ENCODE measurements at places on chromosomes 1 and 21.
A peak's percentile ranks its signal among the peaks of the same experiment; 100 is the strongest.

DNA sequence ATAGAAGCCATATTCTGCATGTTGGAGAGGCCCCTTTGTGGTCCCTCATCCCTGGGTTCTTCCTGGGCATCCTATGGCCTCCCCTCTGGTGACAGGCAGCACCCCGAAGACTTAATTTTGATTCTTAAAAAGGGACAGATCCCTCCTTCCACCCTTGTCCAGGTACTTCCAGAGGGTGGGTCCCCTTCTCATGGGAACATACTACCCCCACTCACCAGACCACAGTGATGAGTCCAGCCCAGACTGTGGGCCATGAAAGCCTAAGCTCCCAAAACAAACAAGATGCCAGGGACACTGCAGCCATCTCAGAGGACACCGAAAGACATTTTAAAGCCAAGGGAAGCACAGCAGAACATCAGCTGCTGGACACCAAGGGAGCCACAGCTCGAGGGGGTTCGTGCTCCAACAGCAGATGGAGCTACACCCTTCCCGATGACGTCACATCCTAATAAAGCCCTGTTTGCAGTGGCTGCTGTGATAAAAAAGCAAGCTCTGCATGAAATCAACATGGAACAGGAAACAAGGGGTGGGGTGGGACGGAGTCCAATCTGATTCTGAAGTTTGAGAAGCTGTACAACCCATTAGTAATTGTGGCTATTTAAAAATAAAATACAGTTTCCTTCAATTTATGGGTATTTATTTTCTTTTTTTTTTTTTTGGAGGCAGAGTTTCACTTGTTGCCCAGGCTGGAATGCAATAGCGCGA is 32.4 kb downstream of the GNB1 start:
- peak; percentile 18 for DNase-seq

DNA sequence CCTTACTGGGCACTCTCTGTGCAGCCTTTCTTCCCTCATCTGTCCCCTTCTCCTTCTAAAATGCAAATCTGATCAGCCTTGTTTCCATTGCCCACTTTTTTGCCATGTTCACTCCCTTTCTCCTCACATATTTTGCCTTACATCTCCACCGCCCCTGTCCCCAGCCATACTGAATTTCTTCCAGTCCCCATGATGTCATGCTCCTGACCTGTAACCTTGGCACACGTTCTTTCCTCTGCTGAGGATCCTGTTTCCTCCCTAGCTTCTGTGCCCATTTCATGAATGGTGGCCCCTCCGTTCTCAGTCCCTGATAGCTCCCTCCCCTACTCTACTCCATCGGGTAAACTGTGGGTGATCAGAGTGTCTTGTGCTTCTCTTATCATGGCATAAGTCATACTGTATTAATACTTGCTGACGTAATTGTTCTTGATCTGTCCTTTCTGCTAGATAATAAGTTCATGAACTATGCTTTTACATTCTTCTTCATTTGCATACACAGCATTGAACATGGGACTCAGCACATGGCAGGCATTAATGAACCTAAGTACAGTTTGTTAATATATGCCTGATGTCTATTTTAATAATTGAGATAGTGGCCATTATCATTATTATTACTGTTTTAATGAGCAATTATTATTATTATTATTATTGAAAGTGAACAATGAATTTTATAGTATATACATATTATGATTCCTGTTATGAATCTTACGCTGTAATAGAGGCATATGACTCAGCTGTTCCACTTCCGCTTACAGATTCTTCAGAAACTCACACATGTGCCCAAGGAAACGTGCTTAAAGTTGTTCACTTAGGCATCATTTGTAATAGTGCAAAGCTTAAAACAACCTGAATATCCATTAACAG is 28.5 kb downstream of the MAP3K21 start:
- peak; percentile 73 for DNase-seq

- DNase-seq, result no peak
Observed at GRCh38 chr1:184465489-184466146, 78.8 kb downstream of the C1orf21 start.

- DNase-seq, result peak; percentile 47
Observed at GRCh38 chr1:43978551-43979260, at the start of gene B4GALT2. Gene B4GALT2, plus strand, starts transcription at chr1:43979210. Its CDS starts 1,951 bp downstream, at chr1:43981161.

- no peak for DNase-seq
Observed at GRCh38 chr1:156204686-156205085, 8.1 kb upstream of the PMF1 start.

GRCh38 chr1:66940981-66941380 is 16.2 kb downstream of the MIER1 start:
- DNase-seq, result no peak

DNA sequence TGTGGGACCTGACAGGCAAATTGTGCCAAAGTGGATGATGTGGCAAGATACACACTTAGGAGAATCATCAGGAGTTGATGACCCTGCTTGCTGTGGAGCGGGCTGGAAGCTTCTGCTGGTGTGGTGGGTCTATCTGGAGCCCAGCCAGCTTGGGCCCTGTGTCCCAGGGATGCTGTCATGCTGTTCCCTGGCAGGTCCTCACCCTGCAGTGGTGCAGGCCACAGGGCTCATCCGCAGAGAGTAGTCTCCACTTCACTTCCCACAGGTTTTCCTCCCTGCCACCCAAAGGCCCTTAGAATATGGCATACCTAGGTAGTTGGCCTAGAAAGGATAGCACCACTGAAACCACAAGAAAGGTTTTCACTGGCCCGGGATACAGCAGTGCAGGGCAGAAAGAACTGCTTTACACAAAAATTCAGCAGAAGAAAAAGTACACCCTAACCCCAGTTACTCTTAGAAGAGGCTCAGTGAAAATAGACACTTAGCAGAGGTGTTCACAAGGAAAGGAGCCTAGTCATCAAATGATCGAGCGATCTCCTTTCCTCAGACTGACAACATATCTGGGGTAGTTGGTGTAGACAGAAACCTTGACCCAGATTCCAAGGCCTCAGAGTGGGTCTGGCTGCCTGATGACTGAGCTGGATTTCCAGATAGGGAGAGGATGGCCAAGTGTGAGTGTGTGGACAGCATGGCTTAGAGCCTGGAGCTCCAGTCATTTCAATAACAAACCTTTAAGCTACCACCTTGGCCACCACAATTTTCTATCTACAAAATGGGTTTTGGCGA is 1.3 kb upstream of the C1orf226 start:
- no peak for DNase-seq

GRCh38 chr1:6496365-6496721 is 4.9 kb upstream of the PLEKHG5 start:
- DNase-seq, result no peak

DNA sequence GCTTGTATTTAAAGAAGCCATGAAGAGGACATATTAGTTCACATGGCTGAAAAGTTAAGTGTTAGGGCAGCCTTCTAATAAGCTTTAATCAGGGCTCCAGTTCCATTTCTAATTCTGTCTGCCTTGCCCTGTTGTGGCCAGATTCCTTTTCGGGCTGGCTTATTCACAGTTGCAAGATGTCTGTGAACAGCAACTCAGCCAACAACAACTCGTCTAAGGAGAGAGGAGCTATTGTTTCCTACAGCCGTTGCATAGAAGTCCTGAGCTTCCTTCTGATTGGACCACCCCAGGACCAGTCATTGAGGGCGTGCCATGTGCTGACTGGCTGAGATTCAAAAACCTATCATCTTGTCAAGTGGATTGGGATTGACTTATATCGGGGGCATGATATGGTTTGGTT is 18.6 kb upstream of the COQ8A start:
- DNase-seq, result no peak

GRCh38 chr1:154998201-154998780 is 4.3 kb upstream of the ZBTB7B start:
- DNase-seq, result no peak

- peak; percentile 57 for DNase-seq
Observed at GRCh38 chr1:31739346-31739745, 24.8 kb downstream of the ADGRB2 start.

GRCh38 chr21:41242238-41242829 is 74.3 kb upstream of the FAM3B start:
- no peak for DNase-seq

DNA sequence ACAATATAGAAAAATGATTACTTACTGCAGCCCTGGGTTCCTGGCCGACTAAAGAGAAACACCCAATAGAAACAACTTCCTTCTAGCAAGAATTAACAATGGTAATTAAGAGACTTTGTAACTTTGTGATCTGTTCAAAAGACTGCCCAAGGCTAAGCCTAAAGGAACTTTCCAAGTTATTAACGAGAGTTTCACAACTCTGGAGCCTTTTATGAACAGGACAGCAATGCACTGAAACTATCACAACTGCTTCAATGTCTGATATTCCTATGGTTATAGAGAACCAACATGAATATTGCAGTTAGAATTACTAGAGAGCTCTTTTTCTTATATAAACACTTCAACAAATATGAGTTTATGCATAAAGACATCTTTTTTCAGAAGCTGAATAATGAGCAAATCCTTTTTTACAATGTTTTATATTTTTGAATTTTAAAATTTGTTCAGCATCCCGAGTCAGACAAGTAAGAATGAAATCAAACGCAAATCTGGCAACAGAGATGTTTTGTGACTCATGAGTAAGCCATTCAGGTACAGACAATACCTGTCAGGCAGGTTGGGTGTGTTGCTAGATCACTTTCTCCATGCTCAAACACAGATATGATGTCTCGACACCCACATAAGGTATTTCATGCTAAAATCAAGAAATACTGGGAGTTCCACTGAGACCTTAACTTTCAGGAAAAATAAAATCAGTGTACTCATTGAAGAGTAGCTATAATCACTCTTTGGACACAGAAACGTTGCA is 22.2 kb upstream of the KCNJ15 start:
- no peak for DNase-seq

- DNase-seq, result no peak
Observed at GRCh38 chr1:183952101-183952500, 85.4 kb downstream of the COLGALT2 start.

GRCh38 chr1:1554550-1554925 is 14.1 kb upstream of the TMEM240 start:
- no peak for DNase-seq

DNA sequence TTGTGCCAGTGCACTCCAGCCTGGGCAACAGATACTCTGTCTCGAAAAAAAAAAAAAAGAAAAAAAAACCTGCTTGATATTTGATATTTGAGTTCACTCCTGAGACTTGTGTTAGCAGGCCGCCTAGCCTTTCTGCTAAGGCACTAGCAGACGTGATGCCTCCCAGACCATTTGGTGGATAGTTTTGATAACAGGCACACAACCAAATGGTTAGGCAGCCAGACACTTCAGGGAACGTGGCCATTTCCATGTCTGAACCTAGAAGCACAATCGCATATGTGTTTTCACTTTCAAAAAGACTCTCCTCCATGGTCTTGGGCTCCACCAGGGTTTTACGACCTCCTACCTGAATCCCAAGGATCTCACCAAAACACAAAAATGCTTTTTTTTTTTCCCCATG is 1319.5 kb downstream of the BRINP3 start:
- no peak for DNase-seq

GRCh38 chr1:110113551-110113950 is 1.3 kb downstream of the UBL4B start:
- DNase-seq, result no peak

DNA sequence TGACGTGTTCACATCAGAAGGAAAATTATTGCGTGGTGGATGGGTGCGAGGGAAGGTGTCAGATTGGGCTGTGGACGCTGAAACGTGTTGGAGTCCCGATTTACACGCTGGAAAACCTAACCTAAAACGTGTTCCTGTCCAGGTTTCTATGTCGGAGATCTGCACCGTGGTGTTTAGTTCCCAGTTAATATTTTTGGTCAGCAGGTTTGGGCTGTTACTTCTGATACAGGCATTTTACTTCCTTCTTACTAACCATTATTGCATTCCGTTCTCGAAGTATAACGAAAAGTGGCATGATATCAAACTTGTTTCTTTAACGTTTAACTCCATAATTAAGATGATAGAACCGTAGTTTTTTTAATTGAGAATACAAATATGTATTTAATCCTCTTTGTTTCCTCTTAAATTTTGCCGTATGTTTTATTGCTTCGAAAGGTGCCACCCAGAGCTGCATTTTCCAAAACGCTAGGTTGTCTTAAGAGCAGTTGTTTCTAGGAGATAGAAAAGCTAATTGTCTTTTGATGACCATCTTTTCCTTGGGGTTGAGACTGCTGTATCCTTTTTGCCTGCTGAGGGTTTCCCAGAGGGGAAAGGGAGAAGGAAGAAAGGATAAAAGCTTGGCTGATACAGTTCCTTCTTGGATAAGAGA is 1.3 kb downstream of the ADARB1 start:
- no peak for DNase-seq

GRCh38 chr1:100075773-100076172 is 57.0 kb downstream of the SASS6 start:
- peak; percentile 26 for DNase-seq

DNA sequence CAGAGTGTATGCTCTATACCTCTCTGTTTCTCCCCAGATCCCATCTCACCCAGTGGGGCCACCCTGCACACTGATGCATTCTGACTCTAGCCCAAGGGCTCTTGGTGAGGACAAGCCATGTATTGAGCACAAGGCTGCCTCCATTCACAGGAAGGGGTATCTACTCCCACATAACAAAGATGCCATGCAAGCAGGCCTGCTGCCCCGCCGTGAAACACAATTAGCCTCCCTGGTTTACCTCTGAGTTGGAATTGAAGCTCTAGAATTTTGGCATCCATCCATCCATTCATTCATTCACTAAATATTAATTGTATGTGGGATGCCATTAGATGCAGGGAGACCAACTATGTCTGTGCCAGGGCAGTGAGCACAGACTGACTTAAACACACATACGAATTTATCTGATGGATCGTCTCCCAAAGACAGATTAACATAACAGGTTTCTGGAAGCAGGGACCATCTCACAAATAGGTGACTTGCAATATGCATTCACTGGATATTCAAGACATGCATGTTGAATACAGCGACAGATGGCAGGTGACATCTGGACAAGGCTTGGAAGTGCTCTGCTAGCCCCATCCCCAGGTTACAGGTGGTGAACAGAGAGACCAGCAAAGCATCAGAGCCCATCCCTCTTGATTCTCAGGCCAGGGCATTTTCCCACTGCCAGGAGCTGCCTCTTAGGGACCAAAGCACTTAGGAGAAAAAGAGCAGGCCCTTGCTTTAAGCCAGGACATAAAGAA is 34.3 kb downstream of the TRABD2B start:
- no peak for DNase-seq

- no peak for DNase-seq
Observed at GRCh38 chr1:22949822-22950331, 22.8 kb downstream of the LACTBL1 start.

DNA sequence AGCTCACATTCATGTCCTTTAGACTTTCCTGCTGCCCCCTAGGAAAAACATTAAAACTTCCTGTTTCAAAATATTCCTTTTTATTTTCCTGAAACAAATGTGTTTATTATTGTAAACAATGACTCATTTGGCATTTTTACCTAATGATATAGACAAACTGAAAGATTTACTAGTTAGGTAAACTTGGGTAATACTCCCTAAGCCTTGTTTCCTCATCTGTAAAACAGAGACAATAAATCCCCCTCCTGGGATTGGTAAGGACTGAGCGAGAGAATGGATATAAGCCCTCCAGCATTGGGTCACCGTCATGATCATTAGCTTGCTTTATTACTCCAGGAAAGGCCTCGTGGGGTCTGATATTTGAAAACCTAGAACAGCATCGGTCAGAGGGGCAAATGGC is 59.8 kb downstream of the LPAR3 start:
- DNase-seq, result no peak

DNA sequence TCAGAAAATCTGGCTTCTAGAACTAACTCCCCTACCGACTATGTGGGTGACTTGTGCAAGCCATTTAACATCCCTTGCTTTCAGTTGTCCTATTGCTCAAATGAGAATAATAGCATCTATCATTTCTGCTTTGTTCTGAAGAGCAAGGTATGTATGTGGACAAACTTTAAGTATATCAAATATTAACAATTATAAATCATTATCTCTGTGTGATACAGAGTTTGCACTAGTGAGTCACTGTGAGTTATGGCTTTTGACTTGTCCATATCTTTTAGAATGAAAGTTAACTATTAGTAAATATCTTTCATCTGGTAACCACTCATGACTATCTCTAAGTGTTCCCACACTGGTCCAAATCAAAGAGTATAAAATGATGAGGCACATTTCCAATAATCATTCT is 812.9 kb upstream of the ADGRL2 start:
- DNase-seq, result no peak

All from activated CD4-positive, alpha-beta T cell treated with anti-CD3 and anti-CD28 coated beads, Interleukin-2, amount 50 U/mL, for 16 hours (primary cell).